NCI-H1417 (cell line): ENCODE measurements at places on chromosomes 3 and 15.

GRCh38 chr3:41125258-41125657 is 74.0 kb upstream of the CTNNB1 start:
- DNase-seq, result no peak

- DNase-seq, result no peak
These were observed 1.7 kb downstream of the LPCAT4 start for GRCh38 chr15:34365091-34365825.

DNA sequence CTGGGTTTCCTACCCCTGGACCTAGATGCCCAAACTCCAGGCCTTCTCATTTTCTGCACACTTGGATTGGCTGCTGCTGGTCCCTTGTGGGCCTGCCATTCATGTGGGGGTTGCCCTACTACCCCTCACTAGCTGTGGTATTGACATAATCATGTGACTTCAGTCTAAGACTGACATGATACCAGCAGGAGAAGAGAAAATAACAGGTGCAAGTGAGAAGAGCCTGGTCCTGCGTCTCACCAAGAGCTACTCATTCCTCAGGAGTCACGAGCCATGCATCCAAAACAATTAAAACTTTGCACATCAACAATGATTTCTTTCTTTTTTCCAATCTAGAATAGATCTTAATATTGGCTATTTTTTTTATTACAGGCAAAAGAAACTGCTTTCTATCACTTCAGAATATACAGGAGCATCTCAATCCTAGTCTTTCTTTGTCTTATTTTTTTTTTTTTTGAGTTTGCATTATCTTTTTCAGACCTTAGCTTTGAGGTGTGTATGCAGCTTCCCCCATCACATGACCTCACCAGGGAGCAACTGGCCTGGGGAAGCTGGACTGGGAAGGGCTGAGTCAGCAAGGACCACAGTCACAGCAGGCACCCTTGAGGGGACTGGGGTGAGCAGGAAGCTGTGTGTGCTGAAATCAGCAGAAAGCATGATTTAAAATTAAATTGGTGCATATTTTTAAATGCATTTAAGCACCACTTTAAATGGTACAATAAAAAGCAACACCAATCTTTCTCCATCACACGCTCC is 27.6 kb downstream of the SLC9A9 start:
- DNase-seq, result no peak

DNA sequence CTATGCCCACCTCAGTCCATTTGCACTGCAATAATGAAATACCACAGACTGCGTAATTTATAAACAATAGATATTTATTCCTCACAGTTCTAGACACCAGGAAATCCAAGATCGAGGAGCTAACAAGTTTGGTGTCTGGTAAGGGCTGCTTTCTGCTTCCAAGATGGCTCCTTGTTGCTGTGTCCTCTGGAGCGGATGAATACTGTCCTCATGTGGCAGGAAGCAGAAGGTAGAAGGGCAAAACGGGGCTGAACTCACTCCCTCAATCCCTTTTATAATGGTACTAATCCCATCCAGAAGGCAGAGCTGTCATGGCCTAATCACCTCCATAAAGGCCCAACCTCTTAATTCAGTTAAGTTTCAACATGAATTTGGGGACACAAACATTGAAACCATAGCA is 75.3 kb downstream of the P2RY1 start:
- DNase-seq, result no peak

DNA sequence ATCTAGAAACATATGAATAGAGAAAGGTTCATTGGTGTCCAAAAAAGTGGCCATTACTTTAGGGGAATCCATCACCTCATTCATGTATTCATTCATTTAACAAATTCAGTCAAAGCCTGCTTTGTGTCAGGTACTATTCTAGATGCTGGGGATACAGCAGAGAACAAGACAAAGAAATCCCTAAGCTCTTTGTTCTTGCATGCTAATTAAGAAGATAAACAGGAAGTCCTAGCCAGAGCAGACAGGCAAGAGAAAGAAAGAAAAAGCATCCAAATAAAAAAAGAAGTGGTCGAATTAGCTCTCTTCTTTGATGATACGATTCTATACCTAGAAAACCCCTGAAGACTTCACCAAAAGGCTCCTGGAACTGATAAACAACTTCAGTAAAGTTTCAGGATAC is 12.4 kb upstream of the ZMAT3 start:
- no peak for DNase-seq

DNA sequence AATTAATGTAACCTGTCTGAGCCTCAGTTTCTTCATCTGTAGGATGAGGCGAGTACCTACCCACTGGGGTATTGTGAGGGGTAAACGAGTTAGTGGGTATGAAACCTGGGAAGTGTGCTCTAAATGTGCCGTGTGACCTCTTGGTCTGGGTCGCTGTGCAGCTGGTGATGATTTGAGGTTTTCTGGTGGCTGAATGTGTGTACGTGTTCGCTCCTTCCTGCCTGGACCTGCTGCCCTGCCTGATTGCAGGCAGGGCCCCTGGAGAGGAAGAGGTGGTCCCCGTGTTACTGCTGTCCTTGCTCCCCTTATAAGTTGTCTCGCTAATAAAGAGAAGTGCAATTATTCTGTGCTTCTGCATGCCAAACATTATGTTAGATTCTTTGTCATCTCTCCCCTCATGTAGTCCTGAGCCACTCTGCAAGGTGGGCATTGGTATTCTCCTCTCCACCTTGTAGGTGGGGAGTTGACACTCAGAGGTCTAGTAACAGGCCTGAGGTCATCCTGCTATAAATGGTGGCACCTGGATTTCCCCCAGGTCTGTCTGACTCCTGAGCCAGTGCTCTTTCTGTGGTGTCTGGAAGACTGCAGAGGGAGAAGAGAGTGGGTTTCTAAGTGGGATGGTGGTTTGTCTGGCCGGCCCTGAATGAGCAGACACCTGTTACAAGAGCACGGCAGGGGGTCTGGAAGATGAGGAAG is 15.7 kb downstream of the PDIA5 start:
- no peak for DNase-seq

GRCh38 chr15:40430271-40430805 is 10.4 kb upstream of the BAHD1 start:
- DNase-seq, result peak; percentile 4

DNA sequence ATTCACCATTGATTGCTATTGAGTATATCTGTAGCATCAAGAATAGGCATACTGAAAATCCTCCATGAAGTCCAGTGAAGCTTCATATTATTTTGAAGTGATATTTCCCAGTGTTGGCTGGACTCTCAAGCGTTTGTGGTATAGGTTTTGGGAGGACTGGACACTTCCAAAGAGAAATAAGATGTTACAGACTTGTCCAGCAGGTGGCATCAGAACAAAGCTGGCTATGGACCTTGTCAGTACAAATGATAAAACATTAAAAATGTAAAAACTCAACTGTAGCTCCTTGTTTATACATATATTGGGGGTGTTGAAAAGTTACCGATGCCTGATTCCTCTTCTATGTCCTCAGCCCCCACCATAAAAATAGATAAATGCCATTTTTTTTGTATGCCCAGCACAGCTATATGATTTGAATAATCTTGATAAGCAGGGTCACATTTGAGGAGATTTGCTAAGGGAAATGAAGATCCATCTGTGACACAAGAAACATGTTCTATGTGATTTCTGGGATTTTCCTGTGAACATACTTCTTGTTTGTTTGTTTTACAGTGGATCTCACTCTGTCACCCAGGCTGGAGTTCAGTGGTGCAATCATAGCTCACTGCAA is 54.5 kb upstream of the GOLGA6B start:
- peak; percentile 45 for DNase-seq

GRCh38 chr15:68460166-68460565 is 28.2 kb upstream of the ITGA11 start:
- no peak for DNase-seq

DNA sequence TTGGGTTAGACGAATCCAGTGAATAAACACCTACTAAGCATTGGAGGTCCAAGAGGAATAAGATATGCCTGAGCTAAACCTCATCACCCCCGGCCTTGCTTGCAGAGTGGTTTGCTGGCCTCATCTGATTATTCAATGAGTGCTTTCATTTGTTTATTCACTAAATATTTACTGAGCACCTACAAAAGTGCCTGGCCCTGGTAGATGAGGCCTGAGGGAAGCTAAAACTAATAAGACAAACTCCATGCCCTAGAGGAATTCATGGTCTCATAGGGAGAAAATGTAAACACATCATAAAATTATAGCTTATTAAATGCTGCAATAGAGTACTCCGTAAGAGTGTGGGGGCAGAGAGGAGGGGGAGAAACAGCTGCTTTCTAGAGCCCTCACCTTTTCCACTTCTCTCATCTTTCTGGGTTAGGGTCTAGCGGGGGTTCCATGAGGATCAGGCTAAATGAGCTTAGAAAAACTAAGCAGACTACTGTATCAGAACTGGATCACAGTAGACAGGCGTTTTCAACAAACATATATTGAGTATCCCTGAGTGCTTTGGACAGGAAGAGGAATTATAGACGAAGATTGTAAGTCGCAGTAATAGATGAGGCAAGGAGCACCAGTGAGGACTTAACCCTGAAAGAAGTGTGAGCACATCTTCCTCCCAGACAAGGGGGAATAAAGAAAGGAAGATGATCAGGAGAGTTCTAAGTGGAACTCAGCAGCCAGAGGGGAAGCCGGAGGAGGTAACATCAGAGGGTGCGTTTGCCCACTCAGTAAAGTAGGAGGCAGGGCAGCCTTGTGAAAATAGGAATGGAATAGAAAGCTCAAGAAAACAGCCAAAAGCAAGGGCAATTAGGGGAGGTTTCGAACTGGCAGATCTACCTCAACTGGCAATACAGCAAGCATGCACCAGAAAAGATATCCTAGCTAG is 31.5 kb upstream of the LAMP3 start:
- peak; percentile 97 for DNase-seq

DNA sequence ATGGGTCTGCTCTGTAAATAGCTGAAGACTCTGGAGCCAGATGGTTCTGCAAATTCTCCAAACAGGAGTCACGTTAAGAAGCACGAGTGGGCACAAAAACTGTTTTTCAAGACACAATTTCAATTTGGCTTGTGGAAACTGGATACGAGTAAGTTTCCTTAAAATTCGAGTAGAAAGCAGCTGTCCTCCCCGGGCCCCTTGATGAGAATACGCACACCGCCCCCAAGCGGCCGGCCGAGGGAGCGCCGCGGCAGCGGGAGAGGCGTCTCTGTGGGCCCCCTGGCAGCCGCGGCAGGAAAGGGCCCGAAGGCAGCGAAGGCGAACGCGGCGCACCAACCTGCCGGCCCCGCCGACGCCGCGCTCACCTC is 778 bp upstream of the THBS1 start:
- peak; percentile 83 for DNase-seq

DNA sequence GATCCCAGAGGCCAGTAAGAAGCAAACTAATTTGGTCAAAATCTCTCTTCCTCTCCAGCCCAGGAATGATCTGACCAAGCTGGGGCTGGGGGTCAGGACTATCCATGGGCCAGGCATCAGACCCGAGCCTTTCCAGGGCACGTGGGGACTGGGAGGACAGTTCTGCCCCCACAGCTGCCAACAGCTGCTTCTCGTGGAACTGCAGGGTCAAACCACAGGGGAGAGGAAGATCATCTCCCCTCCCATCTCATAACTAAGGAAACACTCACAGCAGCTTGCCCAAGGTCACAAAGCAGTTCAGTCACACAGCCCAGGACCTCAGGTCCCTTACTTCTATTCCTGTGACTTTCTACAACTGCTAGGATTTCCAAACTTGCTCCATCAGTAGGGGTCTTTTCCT is 47.1 kb downstream of the DAPK2 start:
- DNase-seq, result no peak

DNA sequence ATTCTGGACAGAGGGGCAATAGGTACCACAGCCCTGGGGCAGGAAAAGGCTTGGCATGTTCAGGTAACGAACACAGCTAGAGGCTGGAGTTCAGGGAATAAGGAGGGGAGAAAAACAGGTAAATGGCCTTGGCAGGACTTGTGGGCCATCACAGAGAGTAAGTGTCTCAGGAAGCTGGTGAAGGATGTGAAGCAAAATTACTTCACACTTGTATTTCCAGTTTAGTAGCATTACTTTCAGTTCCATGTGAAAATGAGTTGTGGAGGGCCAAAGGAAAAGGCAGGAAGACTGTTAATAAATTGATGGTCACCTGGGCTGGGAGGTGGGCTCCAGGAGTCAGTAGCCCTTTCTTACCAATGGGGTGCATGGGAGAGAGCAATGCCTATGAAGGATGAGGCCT is 25.6 kb downstream of the TRIM42 start:
- no peak for DNase-seq

- DNase-seq, result no peak
These were observed 412.4 kb upstream of the CBLB start for GRCh38 chr3:106281221-106281620.

GRCh38 chr3:170563712-170564423 is 22.0 kb downstream of the SLC7A14 start:
- peak; percentile 18 for DNase-seq

DNA sequence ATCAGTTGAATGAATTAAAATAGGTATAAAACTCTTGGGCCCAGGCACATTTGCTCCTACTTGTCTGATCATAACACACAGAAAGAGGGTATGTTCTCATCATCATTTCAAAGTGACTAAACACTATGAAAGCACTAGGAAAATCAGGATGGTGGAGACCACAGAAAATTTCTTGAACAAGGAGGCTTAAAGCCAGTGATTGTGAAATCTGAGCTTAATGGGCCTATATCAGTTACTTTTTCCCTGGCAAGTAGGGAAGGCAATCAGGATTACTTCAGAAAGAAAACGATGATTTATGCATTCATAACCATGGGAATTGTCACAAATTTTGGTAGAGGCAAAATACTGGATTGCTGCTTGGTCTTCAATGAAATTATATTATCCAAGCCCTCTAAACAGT is 434.4 kb upstream of the CNTN4 start:
- no peak for DNase-seq

DNA sequence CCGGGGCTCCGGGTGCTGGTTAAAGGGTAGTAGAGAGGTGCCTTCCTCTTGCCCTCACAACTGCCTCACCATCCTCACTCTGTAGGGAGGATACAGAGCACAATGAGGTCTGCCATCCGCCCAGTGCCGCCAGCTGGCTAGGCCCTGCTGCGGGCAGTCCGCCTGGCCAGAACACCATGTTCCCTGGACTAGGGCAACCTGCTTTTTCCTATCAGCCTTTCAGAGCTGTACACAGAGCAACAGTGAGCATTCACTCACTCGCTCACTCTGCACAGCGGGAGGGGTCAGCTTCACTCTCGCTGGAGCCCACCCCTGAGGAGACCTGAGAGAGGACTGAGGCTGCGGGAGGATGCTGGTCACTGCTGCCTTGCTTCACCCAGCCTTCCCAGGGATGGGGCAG is 218.7 kb upstream of the CHRNA7 start:
- DNase-seq, result no peak

DNA sequence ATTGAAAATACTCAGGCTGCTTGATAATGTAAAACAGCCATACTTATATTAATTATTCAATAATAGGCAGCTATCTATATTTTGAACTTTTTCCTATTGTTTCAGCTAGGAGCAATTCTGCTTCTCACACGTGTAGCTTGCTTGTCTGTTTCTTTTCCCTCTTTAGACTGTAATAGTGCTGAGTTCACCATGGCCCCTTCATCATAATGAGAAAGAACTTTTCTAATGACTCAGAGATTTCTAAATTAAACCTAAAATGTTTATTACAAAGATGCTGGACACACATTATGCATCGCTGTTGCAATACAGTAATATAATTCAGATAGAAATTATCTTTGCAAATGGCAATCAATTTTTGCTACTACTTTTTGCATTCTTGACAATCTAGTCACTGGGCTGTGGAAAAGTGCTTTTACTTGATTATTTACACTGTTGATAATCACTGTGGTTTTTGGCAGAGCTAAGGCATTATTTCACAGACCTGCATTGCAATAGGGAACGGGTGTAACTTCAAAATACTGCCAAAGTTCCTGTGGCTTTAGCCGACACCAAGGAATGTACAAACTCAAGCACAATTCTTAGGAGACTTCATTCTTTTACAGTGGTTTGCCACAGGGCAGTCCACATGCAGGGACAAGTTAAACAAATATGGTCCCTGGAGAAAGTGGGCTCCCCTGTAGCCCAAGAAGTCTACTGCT is 281.0 kb upstream of the TBL1XR1 start:
- DNase-seq, result no peak

GRCh38 chr3:188220988-188221818 is 67.2 kb downstream of the LPP start:
- no peak for DNase-seq
